ENCODE measurements at places on chromosomes 6 and 20. TPM values are rescaled to one million over a fixed set of nuclear protein-coding genes. Genes with fewer than 3 reads are reported as not detected.

RAB32 gene
- 13.6 TPM for total RNA-seq

SASH1 gene
- total RNA-seq = 97.2 TPM

KIFC1 gene
- 1.0 TPM for total RNA-seq

B3GALT4 gene
- 20.2 TPM for total RNA-seq

CFAP61 gene
- total RNA-seq = 0.39 TPM

MCCD1 gene
- not detected for total RNA-seq

ULBP2 gene
- total RNA-seq = 3.0 TPM

DNA sequence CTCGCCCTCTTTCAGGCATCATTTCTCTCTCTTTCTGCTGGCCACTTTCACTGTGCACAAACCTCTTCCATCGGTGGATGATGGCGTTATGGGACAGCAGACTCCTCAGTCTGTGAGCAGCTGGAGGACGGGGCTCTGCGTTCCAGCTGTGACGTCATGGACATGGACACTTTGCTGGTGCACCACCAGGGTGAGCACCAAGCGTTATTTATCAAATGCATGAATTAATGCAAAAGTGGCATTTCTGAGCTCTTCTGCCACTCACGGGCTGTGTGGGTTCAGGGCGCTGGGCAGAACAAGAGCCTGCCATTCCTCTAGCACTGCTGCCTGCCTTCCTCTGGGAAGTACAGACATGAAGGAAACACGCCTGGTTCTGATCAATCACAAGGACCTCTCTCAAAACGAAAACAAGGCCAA is 82.9 kb upstream of the MPC1 start:
- DNase-seq = no peak

DNA sequence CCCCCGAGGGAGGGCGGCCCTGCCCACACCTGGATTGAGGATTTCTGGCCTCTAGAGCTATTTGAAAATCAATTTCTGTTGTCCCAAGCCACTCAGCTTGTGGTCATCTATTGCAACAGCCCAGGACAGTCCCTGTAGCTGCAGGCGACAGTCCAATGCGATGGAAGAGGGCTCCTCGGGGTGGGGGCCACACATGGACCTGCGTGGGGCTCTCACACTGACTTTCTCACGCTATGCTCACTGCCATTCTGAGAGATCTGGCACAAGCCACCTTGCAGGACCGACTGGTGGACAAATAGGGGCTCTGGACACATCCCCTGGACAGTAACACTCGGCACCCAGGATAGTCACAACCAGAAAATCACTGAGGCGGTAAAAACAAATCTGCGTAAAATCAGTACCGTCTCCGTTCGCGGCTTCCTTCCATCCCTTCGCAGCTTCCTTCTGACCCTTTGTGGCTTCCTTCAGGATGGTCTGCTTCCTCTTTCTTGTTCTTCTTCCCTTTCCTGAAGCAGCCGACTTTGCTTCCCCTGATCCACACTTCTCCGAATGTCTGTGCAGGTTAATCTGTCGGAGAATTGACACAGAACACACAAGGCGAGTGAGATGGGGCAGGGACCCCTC is 21.8 kb downstream of the CTCFL start:
- DNase-seq = no peak

GRCh38 chr20:54350415-54350814 is 125.0 kb upstream of the DOK5 start:
- no peak for DNase-seq

GRCh38 chr6:110039981-110040383 is 61.9 kb downstream of the GPR6 start:
- DNase-seq = peak; percentile 50

DNA sequence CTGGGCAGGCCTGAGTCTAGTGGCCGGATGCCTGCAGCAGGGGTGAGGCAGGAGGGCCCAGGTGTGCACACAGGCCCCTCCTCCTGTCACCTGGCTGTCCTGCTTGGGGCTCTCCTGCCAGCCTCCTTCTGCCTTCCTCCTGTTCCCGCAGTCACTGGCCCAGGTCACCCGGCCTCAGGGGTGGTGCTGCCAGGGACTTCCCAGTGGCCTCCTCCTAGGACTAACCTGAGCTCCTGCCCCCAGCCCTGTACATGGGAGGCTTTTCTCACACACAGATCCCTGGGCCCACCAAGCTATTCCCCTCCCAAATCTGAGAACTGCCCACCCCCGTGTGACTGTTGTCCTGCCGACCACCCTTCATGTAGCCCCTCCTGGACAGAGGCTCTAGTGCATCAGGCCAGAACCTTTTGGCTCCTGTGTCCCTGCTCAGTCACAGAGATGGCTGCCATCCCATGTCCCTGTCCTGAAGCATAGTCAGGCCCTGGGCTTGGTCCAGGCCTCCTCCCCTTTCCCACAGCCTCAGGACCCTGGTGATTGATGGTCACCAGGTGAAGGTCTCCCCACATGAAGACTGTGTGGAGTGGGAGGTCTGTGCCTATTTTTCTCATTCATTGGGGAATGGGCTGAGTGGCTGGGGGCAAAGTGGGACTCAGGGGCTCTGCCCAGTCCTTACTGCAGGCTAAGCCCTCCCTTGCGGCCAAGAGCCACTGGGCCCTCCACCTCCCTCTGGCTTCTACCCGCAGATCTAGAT is 1.1 kb upstream of the ULBP1 start:
- DNase-seq = peak; percentile 41

DNA sequence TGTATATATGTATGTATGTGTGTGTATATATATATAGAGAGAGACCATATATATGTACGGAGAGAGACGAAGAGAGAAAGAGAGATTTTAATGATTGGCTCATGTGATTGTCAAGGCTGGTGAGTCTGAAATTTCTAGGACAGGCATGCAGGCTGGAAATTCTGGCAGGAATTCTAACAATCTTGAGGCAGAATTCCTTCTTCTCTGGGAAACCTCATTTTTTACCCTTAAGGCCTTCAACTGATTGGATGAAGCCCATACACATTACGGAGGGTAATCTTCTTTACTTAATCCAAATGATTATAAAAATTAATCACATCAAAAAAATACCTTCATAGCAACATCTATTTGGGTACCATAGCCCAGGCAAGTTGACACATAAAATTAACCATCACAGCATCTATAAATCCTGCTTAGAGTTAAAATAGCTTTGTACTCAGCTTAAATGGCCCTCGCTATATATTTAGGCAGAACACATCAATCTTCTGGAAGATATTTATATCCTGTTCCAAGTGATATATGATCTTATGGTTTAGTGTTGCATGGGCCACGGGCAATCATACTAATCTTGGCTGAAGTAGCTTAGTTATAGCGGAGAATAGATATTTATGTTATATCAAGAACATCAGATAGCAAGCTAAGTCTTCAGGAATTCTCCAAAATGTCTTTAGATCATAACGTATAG is 36.6 kb downstream of the ABRACL start:
- DNase-seq = no peak

- DNase-seq = no peak
These were observed 1.3 kb downstream of the RTEL1 start for GRCh38 chr20:63659370-63659769.

- no peak for DNase-seq
These were observed 140.6 kb downstream of the ZNF217 start for GRCh38 chr20:53453076-53453475.

DNA sequence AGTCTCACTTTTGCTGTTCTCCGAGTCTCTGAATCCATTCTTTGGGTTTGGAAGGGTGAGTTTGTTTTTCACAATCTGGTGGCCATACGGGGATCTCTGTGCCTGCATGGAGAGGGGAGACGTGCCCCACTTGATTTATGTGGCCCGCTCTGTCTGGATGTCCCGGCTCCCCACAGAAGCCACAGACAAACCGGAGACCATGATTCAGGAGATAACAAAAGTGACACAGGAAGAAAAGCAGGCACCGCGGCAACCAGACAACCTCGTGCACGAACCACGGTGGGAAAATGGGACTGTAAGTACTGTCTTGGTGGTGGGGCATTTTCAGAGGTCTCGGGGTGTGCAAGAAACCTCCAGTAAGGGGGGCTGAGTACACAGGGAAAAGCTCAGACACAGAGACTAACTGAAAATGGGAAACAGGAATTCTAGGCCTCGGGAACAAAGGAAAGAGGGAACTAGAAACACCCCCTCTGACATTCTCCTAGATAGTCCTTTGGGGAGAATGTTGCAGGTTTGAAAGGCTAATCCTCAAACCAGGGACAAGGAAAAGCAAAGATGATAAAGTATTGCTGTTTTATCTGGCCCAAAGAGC is 22.1 kb upstream of the ZNF318 start:
- DNase-seq = no peak

- DNase-seq = no peak
These were observed 24.7 kb upstream of the GFOD1 start for GRCh38 chr6:13511913-13512717.

DNA sequence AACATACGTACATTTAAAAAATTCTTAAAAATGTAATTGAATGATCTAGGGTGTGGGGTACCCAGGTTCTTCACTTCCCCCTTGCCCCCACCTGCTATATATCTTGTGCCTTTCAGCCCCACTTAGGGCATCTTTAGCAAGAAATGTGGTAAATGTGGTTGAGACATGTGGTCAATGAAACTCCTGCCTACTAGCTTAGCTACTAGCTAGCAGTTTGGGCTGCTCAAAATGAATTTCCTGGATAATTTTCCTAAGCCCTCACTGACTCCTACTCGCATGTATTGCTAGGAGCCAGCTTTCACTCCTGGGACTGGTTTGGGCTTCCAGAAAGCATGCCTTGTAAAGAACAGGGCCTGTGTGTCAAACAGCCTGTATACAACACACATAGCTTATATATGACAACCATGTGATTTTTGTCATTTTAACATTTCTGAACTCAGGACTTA is 257.3 kb downstream of the ATXN1 start:
- DNase-seq = no peak

- DNase-seq = no peak
These were observed 729.0 kb downstream of the RFPL4B start for GRCh38 chr6:113076116-113076515.
